ENCODE measurements at places on chromosomes 12 and 14. TPM values are rescaled to one million over a fixed set of nuclear protein-coding genes. Genes with fewer than 3 reads are reported as not detected.
A peak's percentile ranks its signal among the peaks of the same experiment; 100 is the strongest.

- no peak for DNase-seq
Measured at GRCh38 chr12:31872831-31873604, 86.2 kb upstream of the RESF1 start.

DNA sequence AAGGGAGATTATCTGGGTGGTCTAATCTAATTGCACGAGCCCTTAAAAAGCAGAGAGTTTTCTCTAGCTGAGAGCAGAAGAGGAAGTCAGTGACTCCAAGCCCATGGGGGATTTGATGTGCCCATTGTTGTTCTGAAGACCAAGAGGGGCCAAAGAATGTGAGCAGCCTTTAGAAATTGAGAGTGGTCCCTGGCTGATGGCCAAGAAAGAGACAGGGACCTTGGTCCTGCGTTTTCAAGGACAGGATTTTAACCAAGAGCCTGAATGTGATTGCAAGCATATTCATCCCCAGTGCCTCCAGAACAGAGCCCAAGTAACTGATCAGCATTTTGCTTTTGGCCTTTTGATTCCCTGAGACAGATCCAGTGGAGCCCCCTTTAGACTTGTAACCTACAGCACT lies 1353.9 kb downstream of the AACS start:
- DNase-seq: no peak

GRCh38 chr12:14260011-14260993 lies 105.2 kb upstream of the ATF7IP start:
- peak; percentile 92 for DNase-seq

- DNase-seq: no peak
Measured at GRCh38 chr12:103879048-103879692, 38.1 kb upstream of the NT5DC3 start.

DNA sequence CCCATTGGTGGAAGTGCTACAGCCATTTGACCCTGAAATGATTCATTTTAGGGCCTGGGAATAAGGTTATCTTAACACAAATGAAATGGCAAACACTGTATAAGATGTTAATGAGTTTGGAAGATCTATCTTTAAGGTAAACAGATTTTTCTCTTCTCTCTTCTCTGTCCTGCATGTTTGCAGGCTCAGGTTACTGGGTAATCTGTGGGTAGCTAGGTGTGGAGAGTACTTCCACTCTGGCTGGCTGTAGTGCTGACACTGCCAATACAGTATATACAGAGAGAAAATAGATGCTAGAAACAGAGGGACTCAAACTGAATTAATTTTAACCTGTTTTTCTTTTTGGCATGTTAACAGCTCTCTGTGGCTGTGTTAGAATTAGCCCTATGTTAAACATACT lies 84.6 kb downstream of the SLC38A6 start:
- no peak for DNase-seq

GRCh38 chr14:48771717-48772116 lies 814.5 kb downstream of the RPS29 start:
- DNase-seq: peak; percentile 24

DNA sequence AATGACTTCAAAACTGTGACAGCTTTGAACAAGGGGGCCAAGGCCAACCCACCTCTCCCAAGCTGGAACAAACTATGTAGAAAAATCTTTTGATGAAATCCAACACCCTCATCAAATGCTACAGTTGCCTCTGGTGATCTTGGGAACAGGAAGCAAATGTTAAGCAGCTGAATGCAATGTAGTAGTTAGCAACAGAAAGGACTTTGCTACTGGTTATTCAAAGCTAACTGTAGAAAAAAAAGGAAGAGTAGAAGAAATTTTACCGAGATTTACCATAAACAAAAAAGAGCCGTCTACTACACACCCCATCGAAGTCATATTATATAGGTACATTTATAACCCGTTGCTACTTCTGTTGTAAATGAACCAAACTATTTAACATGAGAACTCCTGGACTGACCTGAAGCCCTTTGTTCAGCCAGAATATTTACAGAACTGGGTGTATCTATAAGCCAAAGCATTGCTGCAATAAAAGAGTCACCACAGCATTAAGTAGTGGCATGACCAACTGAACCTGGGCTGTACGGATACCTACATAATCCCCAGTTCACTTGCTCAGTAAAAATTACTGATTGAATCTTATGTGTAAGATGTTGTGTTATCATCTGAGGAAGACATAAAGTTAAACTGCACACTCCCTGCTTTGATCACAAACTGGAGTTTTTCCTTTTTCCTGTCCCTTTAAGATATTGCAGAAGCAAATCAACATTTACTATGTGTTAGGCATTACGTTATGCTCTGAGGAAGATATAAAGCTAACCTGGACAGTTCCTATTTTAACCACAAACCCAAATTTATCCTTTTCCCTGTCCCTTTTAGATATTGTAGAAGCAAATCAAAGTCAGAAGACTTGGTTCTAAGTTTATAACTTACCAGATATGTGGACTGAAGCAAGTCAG lies 25.1 kb downstream of the SYNJ2BP start:
- no peak for DNase-seq

DNA sequence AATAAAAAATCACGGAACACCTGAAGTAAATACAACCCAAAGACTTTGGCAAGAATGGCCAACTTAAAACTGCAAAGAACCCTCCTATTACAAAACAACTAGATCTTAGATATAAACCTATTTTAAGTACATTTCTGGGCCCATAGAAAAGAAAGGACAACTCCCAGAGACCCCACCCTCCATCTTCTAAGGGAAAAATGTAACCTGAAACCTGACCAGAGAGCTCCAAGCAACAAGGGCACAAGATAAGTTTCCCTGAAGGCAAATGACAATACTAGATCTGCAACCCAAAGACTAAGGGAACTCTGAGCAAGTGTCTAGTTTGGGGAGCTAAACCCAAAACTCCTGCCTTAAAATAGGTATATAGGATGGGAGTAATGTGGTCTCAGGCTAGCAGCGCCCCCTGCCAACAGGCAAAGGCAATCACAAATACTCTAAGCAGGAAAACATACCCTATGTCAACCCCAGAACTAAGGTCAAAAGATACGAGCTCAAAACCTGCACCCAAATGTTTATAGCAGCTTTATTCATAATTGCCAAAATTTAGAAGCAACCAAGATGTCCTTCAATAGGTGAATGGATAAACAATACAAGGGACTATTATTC lies 218.9 kb downstream of the ITPR2 start:
- DNase-seq: peak; percentile 20

DNA sequence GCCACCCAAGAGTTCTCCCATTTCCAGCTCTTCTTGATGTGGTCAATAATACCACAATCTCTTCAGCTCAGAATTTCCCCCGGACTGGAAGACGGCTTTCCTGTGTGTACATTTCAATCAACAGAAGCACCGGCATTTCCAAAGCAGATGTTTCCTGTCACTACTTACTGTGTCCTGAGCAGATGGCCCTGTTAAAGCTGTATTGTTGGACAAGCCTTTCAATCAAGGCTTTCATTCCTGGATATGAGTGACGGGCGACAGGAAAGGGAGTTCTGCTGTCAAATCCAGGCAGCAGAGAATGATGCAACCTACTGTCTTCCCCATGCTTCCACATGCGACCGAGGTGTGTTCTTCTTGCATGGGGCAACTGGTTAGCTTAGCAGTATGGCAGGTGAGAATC lies 76.4 kb upstream of the CCDC60 start:
- DNase-seq: no peak

The RITA1 gene
- total RNA-seq: 28.8 TPM

The SYNE2 gene
- 36.0 TPM for total RNA-seq

The CMA1 gene
- total RNA-seq: not detected

The CMKLR1 gene
- total RNA-seq: not detected

The KIF26A gene
- not detected for total RNA-seq

The GALC gene
- total RNA-seq: 15.7 TPM

Data from M059J (cell line).